ENCODE measurements at places on chromosomes 11 and 22.

- no peak for DNase-seq
Observed at GRCh38 chr22:44721213-44721612, 19.2 kb downstream of the PRR5 start.

DNA sequence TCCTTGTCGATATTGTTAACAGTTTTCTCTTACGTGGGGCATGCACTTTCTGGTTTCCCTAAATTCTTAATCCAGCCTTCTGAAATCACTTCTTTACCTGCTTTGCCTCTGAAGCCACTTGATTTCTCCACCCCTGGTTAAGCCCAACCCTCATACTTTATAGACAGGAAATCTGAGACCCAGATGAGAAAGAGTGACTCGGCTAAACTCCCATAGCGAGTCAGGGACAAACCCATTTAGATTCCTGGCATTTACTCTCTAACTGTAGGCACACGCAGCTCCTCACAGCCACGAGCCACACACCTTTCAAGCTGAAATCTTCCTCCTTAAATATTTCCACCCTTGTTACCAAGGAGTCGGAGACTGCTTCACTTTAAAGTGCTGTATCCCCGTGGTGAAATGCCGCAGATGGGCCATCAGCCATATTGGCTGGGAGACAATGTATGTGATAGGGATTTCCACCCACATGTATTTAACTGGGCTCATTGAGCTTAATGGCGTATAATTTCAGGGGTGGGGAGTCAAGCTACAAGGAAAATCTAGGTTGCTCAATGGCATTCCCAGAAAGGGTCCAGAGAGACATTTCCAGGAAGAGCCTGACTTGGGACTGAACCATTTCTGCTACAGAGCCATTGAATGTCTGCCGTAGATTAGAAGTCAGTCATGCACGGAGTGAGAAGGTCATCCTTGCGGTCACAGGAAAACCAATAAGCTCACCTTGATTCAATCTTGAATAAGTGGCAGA is 49.9 kb upstream of the GRK3 start:
- DNase-seq: no peak

DNA sequence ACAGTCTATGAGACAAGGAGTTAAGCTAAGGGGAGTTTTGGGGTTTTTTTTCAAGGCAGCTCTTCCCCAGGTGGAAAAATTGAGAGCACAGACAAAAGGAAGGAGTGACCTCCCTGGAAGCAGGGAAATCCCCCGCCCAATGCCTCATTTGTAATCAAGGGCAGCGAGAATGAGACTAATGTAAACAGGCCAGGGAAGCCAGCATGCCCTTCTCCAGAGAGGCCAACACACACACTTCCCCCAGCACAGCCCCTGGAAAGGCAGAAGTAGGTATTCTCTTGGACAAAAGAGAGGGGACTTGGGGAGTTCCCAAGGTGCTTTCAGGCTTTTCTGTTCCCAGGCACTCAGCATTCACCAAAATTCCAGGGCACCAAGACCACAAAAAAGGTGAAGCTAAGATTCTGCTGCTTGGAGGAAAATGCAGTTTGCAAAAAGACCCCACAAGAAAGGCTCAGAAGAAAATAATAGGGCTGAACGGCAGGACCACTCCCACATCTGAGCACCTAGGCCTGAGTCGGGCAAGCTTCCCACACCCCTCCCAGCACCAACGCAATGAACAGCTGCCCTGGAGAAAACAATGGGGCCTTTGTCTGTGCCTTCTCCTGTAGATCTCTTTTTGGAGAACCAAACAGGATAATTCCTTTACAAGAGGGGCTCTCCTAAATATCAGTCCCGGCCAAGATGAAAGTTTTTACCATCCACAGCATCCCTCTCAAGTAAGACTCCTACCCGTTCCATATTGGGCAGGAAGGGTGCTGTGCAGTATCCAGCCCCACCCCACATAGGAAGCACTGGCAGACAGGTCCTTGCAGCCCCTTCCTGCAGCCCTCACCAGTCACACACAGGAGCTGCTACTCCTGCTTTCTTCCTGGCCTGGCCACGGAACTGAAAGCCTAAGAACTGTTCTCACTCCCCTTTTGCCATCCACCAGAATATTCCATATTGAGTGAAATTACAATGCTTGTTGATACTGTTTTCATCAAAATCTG is 70.7 kb upstream of the AKIP1 start:
- DNase-seq: no peak

- DNase-seq: no peak
Observed at GRCh38 chr11:78179459-78180071, 8.9 kb downstream of the KCTD21 start.

DNA sequence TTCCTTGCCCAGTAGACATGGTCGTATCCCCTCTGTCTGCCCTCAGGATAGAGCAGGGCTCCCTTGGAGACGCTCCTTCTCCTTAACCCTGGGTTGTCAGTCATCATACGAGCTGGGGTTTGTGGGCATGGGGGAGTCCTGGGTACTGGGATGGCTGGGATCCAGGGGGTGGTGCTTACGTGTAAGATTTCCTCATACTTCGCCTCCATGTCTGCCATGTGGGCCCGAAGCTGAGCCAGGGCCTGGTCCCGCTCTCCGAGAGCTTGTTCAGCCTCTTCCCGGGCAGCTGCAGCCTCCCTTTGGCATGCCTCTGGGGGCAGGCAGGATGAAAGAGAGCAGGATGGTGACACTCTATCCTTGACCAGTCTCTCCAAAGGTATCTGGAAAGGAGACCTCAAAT is 5.3 kb downstream of the NHERF4 start:
- DNase-seq: no peak

DNA sequence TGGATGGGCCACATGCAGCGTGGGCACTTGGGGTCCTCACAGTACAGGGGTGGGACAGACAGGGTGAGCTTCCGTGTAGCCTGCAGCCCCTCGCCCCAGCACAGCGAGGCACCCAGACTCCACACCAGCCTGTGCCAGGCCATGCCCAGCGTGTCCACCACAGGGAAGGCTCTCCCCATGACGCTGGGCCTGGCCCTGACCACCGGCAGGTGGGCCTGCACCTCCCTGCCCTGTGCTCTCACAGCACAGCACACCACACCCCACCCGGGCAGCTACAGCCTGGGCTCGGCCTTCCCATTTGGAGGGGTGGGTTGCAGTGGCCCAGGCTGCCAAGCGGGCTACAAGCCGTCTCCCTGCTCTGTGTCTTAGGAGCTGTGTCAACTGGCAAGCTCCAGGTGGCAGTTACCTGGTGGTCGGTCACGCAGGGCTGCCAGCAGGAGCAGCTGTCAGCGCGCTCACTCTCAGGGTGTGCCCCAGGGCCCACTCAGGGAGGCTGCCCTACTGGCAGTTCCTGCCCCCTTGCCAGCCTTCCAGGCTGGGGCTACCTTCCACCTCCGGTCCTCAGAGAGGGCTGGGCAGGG is 4.6 kb downstream of the MOB2 start:
- no peak for DNase-seq

Data from anterior cingulate cortex (tissue), 58 donors.